ENCODE measurements at places on chromosomes 2 and 18.

- H3K27me3 ChIP-seq = no peaks in the 10 kb centered on the region
- peaks cover 15% of the 10 kb centered on the region for H3K36me3 ChIP-seq
- DNase-seq = no peak
Measured at GRCh38 chr2:218501665-218502064, 66.5 kb downstream of the USP37 start.

DNA sequence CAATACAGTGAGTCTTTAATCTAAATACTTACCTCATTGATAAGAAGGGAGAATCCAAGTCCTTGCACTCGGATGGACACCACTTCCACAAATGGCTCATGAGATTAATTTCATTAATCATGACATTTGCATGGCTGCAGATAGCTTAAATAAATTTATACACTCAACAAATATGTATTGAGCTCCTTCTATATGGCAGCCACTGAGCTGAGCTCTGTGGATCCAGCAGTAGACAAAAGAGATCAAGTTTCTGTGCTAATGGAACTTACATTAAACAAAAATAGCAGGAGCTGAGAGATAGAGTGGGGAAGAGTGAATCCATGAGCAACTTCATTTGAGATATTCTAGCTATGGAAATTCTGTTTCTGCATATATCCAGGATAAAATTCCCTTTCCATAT, 44.4 kb downstream of the RAB27B start:
- no peak overlapping the region for H3K4me3 ChIP-seq
- no peaks in the 10 kb centered on the region for H3K27me3 ChIP-seq
- no peaks in the 10 kb centered on the region for H3K36me3 ChIP-seq
- no peak overlapping the region for H3K27ac ChIP-seq
- peaks cover 27% of the 10 kb centered on the region for H3K4me1 ChIP-seq

DNA sequence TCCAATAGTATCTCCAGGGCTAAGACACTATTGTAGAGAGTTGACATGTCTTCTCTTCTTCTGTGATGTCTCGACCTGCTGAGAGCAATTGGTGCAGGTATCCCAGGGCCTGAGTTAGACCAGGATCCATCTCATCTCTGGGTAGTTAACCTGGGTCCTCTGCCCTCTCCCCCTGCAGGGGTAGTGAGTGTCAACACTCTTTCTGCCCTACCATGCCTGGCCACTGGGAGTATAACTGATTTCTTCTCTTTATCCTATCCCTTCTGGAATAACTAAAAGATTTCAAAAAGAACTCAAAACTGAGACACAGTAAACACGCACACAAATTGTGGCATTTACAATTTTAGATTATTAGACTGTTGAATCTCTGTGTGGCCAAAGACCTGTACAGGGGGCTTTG, 20.8 kb upstream of the SIX3 start:
- no peak for DNase-seq
- no peak overlapping the region for H3K4me3 ChIP-seq
- H3K27ac ChIP-seq = no peak overlapping the region
- H3K36me3 ChIP-seq = no peaks in the 10 kb centered on the region
- H3K4me1 ChIP-seq = no peaks in the 10 kb centered on the region

DNA sequence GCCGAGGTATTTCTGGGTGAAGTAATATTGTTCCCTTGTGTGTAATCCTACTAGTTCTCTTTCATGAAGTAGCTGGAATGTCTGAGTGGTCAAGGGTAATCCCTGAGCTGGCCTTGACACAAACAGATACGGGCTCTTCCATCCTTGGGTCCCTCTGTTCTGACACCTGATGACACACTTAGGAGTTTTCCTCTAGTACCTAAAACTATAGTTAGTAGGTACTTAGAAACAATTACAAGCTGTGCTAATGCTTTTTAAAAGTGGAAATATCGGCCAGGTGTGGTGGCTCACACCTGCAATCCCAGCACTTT, 59.2 kb upstream of the IL1R1 start:
- H3K4me3 ChIP-seq = no peak overlapping the region
- peaks cover 36% of the 10 kb centered on the region for H3K4me1 ChIP-seq
- H3K27me3 ChIP-seq = peaks cover 3% of the 10 kb centered on the region
- no peaks in the 10 kb centered on the region for H3K36me3 ChIP-seq
- DNase-seq = no peak

DNA sequence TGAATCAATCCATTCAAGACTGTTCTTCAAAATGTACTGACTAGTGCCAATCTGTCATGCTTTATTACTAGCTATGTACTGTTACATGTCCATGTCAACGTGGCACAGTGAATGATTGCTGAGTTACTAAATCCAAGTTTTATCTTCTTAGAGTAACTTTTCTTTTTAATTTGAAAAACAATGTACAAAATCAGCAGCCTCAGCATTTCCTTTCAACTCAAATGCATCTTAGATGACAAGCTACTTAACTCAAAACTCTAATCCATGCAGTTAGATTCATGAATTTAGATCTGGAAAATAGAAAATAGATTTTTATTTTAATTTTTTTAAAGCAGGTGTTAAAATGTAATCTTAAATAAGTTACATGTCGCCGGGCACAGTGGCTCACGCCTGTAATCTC, 174.2 kb downstream of the CAPN13 start:
- no peaks in the 10 kb centered on the region for H3K27me3 ChIP-seq
- H3K27ac ChIP-seq = no peak overlapping the region
- H3K4me1 ChIP-seq = peaks cover 7% of the 10 kb centered on the region
- H3K4me3 ChIP-seq = no peak overlapping the region

Measured in common myeloid progenitor, CD34-positive (primary cell).